ENCODE measurements at places on chromosomes 12 and 14.
A peak's percentile ranks its signal among the peaks of the same experiment; 100 is the strongest.

DNA sequence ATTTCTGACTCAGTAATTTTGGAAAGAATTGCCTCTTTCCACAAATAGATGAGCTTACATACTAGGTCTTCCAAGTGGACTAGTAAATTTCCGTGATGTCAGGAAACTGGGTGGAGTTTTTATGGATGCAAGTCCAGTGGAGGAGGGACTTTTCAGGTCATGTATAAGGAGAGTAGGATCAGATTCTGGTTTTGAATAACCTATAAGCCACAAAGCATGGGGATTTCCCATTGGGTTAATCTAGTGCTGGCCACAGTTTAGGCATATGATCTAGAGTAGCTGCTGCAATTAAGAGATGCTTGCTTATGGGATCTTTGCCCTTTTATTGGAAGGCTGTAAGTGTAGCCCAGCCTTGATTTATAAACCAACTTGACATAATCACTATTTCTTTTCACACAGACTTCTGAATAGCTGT lies 33.8 kb downstream of the STK38L start:
- no peak for DNase-seq

DNA sequence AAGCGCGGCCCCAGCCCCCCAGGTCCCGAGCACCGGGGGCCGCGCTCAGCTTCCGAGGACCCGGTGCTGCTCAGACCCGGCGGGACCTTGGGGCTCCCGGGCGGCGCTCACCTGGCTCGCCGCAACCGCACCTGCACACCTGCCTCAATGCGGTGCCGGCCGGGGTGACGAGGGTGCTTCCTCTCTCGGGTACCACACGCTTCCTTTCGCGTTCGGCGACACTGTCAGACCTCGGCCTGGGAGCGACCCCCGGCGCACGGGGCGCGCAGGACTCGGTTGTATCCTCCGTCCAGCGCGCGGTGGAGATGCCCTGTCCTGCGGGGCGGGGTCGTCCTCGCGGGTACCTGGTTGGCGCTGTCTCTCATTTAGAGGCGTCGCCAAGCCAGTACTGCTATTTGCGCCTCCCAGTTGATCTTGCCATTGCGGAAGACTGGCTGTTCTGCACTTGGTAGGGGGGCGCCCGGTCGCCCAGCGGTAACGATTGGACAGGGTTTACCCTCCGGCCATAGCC lies 718 bp downstream of the PACS2 start:
- DNase-seq = peak; percentile 71

DNA sequence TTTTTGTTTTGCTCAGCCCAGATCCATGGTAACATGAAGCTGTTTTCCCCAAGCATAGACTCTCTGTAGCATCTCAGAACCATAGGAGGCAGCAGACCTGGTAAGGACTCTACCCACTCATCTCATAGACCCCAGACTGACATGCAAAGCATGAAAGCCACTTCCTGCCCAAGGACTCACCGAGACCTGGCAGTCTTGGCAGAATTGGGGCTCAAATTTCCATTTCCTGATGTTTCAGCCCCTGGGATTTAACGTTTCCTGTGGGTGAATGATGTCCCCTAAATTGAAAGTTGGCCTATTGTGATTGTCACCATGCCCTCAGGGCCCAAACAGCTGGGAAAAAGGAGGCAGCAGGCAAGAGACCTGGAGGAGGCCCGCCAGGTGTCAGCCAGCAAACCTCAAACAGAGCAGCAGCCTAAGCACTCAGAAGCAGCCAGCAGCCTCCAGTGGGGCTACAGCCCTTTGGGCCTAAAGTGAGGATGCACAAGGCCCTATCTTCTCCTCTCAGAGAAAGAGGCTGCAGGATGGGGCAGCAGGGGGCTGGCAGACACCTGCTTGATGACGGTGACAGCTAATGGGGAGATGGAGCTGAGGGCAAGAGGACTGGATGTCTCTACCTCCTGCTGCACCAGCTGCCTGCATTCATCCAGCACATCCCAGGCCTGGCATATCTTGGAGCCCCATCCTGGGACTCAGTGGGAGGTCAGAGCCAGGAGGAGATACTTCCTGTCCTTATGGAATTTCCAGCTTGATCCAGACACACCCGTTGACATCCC lies 8.5 kb downstream of the KRT85 start:
- peak; percentile 29 for DNase-seq

- DNase-seq = no peak
Observed at GRCh38 chr14:96125536-96125935, 79.1 kb upstream of the BDKRB2 start.

Measured in CD4-positive, alpha-beta T cell treated with Interleukin-17A for 4 hours (primary cell).